Aorta (tissue), 5 donors: ENCODE measurements at places on chromosomes 6 and 20.

DNA sequence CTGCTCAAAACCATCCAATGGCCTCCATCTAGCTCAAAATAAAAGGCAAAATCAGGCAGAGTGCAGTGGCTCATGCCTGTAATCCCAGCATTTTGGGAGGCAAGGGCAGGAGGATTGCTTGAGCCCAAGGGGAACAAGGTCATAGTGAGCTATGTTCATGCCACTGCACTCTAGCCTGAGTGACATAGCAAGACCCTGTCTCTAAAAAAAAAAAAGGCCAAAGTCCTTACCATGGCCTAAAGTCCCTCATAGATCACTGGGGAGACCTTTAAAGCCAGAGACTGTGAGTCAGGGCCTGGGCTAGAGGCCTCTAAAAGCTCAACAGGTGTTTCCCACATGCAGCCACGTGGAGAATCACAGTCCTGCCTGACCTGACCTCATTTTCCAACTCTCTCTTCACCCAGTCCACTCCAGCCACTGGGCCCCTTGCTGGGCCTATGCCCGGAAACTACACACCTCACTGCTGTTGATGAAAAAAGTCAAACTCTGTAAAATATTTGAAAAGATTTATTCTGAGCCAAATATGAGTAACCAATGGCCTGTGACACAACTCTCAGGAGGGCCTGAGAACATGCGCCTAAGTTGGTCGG, 28.2 kb upstream of the TAB2 start:
- DNase-seq, result no peak

GRCh38 chr6:46491628-46492547, 639 bp upstream of the RCAN2 start:
- DNase-seq, result peak; percentile 86

DNA sequence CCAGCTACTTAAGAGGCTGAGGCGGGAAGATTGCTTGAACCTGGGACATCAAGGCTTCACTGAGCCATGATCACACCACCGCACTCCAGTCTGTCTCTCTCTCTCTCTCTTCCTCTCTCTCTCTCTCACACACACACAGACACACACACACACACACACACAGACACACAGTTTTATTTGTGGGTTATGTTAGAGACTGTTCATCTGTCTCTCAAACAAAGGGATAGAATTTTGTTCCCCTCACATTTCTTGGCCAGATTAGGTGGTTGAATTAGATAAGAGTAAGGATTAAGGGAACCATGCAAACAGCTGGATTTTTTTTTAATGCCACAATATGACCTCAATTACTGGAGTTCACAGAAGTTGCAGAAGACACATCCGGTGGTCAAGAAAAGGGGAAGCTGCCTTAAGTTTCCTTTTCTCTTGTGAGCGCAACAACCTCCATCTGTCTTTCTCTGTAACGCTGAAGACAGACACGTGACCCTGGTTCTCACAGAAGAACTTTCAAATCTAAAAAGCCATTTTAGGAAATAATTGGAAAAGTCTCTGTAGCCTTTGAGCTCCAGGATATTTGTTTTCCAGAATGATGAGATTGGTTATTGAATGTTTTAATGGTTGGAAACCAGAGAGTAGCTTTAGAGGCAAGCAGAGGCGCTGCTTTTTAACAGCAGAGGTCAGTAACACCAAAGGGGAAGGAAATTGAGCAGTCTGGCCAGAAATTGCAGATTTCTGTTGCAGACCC, 32.9 kb upstream of the LGSN start:
- no peak for DNase-seq

GRCh38 chr6:36917541-36918193, 31.9 kb downstream of the C6orf89 start:
- DNase-seq, result peak; percentile 69

GRCh38 chr6:110039981-110040383, 61.9 kb downstream of the GPR6 start:
- DNase-seq, result no peak

DNA sequence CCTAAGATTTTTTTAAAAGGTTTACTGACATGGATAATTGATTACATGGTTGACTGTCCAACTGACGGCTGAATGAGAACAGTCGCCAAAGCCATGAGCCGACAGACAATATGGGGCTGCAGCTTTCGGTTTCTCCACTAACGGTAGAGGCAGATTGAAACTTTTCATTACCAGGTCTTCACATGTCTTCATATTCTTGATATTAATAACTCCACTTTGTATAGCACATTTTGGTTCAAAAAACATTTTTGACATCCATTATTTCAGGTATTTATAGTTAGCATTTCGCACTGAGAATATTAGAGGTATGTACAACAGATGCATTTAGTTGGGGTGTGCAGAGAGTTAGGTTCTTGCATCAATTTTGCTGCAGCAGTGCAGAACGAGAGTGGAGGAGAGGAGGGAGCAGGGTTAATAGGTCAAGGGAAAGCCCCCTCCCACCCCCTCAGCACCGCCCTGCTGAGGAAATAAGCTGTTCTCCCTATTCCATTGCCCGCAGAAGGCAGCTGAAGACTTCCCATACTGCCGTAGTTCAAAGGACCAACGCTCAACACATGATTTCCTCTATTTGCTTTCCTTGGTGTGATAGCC, 73.6 kb upstream of the ADTRP start:
- no peak for DNase-seq

DNA sequence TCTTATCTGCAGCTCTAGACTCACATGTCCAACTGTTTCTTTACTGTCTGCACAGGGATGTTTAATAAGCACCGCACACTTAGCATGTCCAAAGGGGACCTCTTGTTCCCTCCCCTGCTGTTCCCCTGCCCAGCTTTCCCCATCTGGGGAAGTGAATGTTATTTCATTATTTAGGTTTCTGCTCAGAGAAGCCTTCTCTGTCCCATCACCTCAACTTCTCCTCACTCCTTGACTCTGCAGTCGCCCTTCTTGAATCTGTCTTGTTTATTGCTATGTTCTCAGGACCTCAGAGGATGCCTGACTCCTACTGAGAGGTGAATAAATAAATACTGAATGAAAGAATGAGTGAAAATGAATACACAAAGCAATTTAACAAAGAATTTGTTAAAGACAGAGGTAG, 121.0 kb downstream of the SASH1 start:
- no peak for DNase-seq

GRCh38 chr6:42441697-42442081, 10.0 kb downstream of the TRERF1 start:
- DNase-seq, result no peak

DNA sequence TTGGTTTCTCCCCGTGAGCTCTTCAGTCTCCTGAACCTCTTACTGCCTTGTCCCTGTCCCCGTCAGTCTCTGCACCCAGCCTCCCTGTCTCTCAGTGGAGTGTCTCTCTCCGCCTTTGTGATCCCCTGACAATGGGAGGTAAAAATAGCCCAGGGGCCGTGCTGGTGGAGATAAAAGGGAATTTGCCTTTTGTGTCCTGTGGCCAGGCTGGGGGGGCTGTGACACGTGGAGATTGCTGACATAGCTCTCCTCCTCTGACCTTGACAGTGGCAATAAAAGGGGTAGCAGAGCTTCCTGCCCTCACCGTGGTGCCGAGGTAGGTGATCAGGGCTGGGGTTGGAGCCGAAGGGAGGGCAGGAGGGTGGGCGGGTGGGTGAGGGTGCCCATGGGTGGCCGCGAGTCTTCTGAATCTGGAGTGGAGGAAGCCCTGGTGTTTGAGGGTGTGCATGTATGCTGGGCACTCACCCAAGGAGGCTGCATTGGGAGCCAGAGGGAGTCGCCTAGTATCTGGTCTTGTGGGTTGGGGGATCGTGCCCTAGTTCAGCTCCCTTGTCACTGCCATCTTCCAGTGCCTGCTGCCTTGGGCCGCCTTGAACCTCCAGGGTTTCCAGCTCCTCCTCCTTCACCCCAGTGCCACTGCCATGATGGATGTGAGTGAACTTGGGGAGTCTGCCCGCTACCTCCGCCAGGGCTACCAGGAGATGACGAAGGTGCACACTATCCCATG, 21.9 kb downstream of the MYH7B start:
- peak; percentile 51 for DNase-seq

- no peak for DNase-seq
Measured at GRCh38 chr6:32293695-32294094, 69.8 kb upstream of the NOTCH4 start.

DNA sequence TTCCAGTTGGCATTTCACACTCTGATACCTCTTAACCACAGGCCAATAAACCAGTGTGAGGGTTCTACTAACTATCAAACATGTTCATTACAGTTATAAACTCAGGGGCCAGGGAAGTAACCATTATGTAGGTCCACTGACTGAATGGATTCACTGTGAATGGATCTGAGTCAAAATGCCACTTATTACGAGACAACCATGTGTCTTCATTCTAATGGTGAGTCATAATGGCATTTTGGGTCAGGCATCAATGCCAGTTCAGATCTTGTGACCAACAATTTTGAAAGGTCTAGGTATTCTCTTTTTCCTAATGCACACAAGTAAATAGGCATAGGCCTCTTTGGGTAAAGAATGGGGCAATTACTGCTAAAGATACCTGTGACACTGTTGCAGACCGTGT, 112.2 kb upstream of the HEY2 start:
- DNase-seq, result no peak

- peak; percentile 89 for DNase-seq
Measured at GRCh38 chr6:292506-293192, 362 bp downstream of the DUSP22 start.

DNA sequence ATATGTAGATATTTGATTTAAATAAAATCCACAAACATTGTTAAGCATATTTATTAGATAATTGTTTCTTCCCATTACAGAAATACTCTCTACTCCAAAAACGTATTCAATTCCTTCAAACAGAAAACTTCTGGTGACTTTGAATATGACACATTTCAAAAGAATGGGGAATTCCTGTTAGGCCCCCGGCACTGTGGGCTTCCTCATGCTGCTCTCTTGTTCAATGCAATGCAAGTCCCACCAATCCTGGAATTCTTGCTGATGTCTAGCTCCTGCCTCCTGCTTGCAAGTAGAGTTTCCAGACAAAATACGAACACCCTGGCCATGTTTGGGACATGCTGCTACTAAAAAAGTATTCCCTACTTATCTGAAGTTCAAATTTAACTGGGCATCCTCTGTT, 544.1 kb downstream of the QKI start:
- DNase-seq, result no peak

GRCh38 chr6:30686908-30687658, 638 bp upstream of the PPP1R18 start:
- peak; percentile 98 for DNase-seq

DNA sequence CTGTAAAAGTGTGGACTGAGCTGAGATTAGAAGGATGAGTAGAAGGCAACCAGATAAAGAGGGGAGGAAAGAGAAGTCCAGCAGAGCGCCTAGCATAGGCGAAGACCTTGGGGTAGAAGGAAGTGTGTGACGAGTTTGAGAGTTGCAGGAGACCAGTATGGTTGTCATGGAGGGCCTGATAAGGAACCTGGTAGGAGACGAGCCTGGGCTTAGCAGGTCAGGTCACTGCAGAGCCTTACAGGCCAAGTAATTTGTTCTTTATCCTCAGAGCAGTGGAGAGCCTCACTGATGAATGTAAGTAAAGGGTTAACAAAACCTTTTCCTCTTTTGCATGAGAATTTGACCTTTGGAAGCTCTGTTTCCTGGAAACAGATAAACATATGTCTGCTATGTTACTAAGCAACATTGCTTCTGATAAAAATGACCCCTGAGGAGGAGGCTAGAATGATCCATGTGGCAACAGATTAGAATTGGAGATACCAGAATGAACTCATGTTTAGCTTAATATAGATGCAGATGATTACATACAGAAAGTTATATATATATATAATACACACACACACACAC, 2.9 kb upstream of the TMEM74B start:
- DNase-seq, result no peak

GRCh38 chr6:134223796-134224420, 94.0 kb downstream of the SGK1 start:
- DNase-seq, result no peak

GRCh38 chr20:8089668-8090067, 42.4 kb upstream of the PLCB1 start:
- no peak for DNase-seq

DNA sequence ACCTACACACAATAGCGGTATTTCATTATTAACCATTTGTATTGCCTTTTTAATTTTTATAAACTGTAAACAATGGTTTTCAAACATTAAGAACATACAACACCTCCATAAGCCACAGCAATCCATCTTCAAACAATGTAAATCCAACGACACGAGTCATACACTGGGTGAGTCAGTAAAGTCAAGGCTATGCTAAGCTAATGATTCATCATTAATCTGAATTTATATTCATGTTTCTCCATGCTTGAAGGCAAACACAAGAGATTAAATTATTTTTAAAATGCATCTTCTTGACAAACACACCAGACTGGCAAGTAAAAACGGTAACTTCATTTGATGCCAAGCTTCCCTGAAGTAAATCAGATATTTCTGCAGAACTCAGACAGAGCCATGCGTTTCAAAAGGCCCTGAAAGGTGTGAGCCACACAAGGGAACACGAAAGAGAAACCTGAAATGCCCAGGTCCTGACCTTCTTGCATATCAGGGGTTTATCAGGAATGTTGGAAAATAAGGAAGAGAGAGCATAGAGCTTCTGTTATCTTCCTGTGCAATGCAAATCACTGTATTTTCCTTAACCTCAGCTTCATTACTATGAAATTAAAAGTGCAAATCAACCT, 162.5 kb downstream of the ALDH8A1 start:
- DNase-seq, result no peak

DNA sequence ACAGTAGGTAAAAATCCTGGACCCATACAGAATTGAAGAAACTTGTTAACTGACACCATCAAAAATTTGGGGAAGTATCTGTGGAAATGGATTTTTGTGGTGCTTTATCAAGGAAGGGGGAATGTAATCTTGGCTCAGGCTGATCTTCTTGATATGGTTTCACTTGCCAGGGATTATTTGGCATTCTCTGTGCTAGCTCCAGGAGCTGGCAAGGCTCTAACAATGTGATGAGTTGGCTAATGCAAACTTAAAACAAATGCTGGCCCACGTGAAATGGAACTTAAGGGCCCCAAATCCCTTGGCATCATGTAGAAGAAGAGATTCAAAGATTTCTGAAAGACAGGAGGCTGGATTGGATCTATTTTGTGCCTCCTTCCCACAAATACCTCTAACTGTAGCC, 13.1 kb downstream of the KCNS1 start:
- DNase-seq, result no peak

- no peak for DNase-seq
Measured at GRCh38 chr20:48170625-48171024, 385.3 kb upstream of the SULF2 start.

DNA sequence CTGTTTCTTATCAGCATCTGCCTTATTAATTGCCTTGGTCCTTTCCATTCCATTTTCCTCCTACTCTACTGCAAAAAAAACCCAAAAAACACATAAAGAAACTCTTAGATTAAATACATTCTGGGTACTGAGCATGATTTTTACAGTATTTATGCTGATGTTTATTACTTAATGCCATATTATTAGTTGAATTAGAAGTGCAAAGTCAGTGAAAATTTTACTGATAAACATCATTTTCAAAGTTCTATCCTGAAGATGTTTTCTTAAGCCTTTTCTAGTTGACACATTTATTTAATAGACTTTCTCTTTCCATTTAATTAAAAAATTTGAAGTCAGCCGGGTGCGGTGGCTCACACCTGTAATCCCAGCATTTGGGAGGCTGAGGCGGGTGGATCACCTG, 236.0 kb upstream of the RUNX2 start:
- DNase-seq, result no peak
